ENCODE measurements at places on chromosomes 13 and 19.

DNA sequence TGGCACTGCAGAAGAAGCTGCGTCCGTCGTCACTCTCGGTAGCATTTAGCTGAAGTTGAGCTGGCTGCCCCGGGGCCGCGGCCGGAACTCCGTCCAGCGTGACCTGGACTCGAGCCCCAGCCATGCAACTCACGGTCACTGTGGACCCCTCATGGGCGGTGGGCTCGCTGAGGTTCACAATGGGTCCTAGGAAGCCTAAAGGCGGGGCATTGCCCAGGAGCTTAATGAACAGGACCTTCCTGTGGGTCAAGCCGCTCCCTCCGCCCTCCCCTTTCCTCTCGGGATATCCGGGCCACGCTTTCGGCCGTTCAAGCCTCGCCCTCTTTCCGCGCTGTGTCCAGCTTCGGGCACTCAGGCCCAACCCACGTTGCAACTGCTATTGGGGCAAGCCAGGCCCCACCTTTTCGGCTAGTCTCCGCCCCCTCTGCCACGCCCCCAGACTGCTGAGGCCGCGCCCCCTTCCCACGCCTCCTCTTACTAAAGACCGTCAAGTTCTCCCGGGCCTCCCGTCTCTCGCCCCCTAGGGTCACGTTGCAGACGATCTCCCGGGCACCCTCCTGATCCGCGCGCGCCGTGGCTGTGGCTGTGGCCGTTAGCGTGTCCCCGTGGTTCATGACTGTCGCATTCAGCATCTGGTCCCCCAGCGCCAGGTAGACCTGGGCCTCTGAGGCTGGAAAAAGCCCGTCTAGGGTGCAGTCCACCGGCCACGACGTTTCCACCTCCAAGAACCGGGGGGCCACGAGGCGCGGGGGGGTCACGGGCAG lies 1.4 kb upstream of the RAVER1 start:
- DNase-seq = peak; percentile 73

DNA sequence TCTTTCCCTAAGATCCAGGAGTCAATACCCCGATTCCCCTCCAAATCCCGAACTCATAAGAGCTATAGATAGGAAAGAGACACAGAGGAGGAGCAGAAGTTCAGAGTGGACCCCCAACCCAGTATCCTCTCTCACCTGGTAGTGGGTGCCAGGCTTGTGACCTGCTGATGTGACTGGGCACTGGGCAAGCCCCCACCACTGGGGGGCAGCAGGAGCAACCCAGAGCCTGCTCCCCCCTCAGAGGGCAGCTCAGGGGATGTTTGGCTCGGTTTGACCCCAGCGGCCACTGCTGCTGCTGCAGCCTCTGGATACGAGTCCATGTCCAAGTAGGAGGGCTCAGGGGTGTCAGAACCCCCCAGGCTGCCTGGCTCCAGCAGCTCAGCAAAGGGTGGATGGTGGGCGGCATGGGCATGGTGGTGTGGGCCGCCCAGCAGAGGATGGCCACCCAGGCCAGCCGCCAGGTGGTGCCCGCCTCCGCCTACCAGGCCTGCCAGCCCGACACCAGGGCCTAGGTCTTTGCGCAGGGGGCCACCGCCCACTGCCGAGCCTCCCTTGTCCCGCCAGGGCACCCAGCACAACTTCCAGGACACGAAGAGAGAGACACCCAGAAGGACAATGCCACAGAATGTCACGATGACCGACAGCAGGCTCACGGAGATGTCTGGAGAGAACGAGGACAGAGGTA lies 7.4 kb downstream of the SYT3 start:
- no peak for DNase-seq

DNA sequence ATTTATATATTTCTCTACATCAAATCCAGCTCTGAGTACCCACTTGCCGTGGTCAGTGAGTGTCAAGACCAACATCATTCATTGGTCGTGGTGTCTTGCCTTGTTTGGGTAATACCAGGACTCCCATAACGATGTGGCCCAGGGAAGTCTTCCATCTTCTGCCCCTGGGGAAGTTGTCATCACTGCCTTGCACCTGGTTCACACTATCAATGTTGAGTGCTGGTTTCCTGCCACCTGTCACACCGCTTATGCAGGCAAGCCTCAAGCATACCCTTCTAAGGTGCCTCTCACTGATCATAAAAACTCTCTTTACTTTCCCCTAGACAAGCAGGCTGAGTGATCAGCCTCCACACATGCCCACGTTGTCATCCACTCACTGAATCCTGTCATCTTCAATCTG lies 382.4 kb downstream of the KCTD12 start:
- no peak for DNase-seq

DNA sequence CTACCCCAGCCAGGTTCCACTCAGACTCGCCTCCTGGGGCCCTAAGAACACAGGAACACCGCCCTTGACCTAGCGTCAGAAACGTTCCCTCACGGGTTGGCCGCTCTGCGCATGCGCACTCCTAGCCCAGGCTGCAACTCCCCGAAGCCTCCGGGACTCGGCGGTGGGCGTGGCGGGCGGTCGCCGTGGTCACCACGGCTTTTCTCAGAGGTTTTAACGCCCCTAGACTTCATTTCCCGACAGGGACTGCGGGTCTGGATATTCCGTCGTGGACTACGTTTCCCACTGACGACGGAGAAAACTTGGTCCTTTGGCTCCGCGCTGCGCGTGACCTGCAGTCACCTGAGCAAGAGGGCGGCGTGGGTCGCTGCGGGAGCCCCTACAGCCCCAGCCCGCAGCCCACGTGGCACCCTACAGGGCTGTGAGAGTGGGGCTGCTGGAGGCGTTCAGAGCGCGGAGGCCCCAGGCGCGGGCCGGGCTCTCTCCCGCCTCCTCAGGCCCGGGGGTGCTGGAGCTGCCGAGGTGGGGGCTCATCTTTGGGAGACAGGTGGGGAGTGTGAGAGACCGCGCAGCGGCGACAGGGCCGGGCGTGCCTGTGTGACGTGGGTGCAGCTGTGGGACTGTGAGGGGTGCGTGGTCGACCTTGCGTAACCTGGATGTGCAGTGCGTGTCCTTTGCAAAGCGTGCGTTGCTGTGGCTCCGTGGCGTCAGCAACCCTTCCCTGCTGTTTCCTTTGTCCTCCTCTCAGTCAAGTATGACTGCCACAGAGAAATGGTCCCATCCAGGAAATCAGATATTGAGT lies 38.0 kb upstream of the ZNF573 start:
- peak; percentile 7 for DNase-seq

- DNase-seq = no peak
Observed at GRCh38 chr19:45156011-45156630, 4.7 kb downstream of the NKPD1 start.

DNA sequence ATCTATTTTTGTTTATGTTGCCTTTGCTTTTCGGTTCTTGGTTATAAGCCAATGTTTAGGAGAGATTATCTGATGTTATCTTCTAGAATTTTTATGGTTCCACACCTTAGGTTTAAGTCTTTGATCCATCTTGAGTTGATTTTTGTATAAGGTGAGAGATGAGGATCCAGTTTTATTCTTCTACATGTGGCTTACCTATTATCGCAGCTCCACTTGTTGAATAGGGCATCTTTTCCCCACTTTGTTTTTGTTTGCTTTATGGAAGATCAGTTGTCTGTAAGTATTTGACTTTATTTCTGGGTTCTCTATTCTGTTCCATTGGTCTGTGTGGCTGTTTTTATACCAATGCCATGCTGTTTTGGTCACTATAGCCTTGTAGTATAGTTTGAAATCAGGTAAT lies 927.0 kb downstream of the UQCRFS1 start:
- no peak for DNase-seq

- no peak for DNase-seq
Observed at GRCh38 chr13:65670014-65670625, 1560.0 kb downstream of the PCDH9 start.

DNA sequence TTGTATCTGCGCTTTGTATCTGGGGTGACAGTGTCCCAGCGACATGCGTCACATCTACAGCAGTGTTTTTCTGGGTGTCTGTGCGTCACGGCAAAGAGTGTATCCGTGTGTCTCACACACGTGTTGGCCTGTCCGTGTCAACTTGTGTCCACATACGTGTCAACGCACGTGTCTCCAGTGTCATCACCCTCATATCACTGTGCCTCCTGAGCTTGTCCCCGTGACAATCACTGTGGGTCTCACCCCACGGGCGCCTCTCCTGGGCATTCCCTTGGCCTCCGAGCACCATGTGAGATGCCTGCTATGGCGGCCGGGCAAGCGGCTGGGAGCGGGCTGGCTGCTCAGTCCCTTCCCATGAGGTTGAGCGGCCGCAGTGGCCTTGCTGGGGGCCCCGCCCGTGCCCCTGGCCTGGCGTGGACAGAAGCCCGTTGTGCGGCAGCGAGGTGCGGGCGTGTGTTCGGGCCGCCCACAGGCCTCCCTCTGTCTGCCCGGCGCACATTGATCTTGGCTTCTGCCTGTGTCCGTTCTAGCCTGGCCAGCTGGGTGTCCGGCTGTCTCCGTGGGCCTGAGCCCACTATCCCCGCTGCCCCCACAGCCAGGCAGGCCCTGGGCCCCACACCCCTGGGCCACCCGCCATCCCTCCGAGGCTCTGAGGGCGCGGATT lies 6.4 kb downstream of the NFIX start:
- no peak for DNase-seq

DNA sequence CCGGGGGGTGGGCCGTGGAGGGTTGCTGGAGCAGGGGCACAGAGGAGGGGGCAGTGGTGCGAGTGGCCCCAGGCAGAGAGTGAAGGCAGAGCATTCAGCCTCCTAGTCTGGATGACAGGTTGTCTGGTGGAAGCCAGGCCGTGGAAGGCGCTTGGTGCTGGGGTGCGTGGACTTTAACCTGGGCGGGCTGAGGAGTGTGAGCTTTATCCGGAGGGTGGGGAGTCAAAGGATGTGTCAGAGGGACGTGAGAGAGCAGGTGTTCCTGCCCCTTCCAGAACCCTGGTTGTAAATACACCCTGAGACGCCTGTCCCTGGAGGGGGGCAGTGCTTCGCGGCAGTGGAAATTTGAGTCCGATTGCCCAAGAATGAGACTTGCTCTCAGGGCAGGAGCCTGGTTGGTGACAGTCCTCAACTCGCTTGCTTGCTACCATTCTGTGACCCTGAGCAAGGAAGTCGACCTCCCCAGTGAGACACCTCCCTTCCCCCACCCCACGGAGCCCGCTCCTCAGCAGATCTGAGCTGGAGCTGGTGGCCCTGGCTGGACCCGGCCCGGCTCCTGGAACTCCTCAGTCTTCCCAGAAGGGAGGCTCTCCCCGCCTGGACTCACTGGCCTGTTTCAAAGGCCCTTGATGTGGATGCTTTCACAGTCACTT lies 2.3 kb downstream of the SPPL2B start:
- DNase-seq = peak; percentile 17

GRCh38 chr13:100895651-100896050 lies 221.1 kb upstream of the TMTC4 start:
- no peak for DNase-seq

DNA sequence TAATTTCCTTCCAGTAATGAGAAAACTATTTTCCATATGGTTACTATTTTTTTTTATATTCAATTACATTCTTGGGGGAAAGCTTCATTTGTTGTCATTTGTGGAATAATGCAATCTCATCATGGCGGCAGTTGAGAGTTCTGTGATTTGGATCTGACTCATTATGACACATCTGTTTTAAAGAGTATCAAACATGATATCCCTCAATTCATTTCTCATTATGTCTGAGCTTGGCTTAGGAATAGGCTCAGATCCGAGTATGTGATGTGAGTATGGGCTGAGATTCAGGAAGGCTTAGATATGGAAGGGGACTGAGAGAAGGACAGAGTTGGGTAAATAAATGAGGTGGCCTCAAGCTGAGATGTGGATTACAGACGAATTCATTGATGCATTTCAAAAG lies 64.4 kb downstream of the POSTN start:
- no peak for DNase-seq

GRCh38 chr19:7545300-7545699 lies 9.8 kb downstream of the PNPLA6 start:
- DNase-seq = no peak

DNA sequence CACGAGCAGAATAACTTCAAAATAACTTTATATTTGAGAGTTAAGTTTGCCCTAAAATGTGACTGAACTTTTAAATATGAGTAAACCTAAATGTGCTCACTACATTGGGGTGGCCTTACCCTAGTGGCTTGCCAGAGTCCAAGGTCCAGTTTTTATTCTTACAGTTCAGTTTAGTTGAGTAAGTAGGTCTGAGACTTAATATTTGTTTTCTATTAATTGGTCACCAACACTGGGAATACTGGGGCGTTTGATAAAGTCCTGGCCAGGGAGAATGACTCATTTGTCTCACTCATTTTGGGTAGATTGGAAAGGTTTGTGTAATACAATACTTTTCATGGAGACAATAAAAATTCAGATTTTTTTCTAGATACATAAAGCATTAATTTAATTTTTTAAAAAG lies 127.8 kb upstream of the SPATA13 start:
- DNase-seq = no peak

DNA sequence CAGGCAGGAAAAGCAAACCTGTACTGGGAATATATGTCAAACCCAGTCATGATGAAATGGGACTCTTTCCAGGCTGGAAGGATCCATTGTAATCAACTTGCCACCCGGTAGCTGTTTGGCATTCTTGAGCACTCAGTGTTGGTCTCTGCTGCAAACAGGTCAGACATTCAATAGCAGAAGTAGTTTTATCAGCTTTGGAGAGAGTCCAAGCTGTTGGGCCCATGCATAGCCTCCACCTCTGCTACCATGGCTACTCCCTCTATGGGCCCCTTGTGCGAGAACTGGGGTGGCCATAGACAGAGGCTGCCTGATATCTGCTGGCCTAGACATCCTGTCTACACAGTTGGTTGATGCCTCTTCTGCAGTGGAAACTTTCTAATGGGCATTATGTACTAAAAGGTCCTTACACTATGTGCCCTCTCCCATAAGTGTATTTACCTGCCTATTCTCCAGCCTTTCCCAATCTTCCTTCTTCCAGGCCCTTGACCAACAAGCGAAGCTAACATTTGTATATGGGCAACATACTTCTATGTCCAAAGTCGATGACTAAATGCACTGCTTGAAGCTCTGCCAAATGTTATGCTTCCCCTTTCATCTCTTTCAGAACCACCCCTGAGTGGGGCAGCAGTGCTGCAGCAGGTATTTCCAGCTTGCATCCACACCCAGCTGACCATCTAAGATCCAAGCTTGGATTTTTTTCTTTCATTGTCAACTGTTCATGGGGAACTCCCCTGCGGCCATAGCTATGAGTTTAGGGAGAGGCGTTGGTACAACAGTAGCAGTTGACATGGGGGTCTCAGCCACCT lies 5.3 kb upstream of the RNF6 start:
- DNase-seq = no peak

- no peak for DNase-seq
Observed at GRCh38 chr13:56352361-56352760, 788.4 kb upstream of the PRR20A start.

DNA sequence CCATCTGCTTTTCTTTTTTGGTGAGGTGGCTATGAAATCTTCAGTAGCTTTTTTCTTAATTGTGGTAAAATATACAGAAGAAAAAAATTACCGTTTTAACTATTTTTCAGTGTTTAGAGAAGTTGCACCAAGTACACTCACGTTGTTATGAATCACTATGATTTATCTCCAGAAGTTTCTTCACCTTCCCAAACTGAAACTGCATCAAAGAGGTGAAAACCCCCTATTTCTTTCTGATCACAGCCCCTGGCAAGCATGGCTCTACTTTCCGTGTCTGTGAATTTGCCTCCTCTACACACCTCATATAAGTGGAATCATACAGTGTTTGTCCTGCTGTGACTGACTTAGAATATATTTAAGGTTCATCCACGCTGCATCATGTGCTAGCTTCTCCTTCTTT lies 15.6 kb upstream of the SIGLEC10 start:
- no peak for DNase-seq
